Kidney (tissue), 22 donors: ENCODE measurements at places on chromosomes 7 and 10.

DNA sequence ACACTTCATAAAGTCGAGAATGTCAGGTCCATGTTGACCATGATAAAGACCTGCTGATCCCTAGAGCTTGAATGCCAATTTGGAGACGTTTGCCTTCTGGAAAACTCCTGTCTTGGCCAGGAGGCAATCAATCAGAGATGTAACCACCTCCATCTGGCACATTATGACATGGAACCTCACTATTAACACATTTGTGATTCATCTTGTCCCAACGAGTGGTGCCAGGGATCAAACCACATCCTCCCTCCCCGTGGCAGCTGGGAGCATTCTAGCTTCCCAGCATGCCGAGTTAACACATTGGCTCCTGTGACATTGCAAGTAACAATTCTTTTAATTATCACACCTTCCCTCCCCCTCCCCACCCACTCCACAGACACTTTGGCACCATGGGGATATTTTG, 84.0 kb upstream of the PPP1R17 start:
- H3K4me1 ChIP-seq: no peaks in the 10 kb centered on the region
- H3K36me3 ChIP-seq: no peaks in the 10 kb centered on the region
- H3K4me3 ChIP-seq: no peak overlapping the region
- DNase-seq: no peak
- H3K27ac ChIP-seq: no peak overlapping the region

DNA sequence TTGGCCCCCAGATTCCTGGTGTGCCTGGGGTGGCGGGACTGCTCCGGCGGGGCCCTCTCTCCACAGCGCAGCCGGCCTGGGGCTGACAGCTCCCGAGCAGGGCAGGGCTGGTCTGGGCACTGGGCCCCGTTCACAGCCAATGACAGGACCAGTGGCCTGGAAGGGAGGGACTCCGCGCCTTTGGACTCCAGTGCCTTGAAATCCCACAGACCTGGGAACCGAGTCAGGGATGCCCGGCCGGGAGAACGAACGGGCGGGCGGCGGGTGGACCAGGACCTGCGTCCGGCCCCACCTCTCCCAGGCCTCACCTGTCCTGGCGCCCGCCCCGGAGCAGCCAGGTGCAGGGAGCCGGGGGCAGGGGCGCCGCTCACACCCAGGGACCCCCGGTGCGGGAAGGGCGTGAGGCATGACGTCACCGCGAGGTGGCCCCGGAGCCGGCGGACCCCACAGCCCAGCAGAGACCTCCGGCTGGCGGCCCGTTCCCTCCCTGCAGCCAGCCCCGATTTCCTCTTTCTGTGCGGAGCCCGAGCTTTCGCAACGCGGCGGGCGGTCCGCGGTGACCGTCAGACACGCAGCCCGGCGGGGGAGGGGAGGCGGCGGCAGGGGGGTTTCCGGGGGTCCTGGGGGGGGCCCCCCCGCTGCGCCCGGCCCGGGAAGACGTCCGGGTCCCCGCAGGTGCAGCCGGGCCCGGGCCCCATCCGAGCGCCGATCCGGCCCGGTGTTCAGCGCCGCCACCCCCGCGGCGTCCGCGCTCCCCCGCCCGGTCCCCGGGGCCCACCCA, 743 bp downstream of the ADAP1 start:
- peaks cover 18% of the 10 kb centered on the region for H3K4me1 ChIP-seq
- H3K27me3 ChIP-seq: no peaks in the 10 kb centered on the region
- peak overlapping the region; percentile 71 for H3K27ac ChIP-seq
- H3K36me3 ChIP-seq: no peaks in the 10 kb centered on the region

DNA sequence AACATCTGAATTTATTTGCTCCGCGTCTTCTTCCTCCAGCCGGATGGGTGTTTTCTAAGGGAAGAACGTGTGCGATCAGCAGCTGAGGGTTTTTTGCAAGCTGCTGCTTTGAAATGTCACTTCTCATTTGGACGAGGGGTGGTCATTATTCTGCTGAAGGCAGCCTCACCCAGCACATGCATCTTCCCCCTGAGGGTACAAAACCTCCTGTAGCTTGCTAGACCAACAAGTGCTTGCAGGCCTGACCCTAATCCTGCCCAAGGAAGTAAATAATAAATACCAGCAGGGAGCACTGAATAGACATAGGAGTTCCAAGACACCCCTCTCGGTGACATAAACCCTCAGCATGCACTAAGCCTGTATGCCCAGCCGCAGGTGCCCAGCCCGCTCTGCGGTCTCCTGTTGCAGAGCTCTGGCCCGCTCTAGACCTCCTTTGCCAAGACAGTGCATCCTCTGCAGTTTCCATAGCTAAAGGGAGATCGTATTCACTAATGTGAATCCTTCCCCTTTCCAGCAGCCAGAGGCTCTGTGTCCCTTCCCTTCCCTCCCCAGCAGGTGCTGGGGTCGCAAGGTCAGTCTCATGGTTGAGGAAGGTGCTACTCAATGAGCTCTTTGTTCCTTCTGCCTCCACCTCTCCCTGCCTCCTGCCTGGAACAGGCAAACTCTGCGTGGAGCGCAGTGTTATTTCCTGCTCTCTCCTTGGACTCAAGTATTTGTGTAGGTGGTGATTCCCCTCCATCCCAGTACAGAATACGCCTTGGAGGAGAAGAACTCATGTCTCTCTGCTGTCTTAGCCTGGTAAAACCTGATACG, 36.6 kb downstream of the SBDS start:
- H3K36me3 ChIP-seq: peaks cover 5% of the 10 kb centered on the region
- no peaks in the 10 kb centered on the region for H3K4me1 ChIP-seq
- DNase-seq: no peak
- no peak overlapping the region for H3K27ac ChIP-seq
- no peaks in the 10 kb centered on the region for H3K27me3 ChIP-seq
- no peak overlapping the region for H3K4me3 ChIP-seq

DNA sequence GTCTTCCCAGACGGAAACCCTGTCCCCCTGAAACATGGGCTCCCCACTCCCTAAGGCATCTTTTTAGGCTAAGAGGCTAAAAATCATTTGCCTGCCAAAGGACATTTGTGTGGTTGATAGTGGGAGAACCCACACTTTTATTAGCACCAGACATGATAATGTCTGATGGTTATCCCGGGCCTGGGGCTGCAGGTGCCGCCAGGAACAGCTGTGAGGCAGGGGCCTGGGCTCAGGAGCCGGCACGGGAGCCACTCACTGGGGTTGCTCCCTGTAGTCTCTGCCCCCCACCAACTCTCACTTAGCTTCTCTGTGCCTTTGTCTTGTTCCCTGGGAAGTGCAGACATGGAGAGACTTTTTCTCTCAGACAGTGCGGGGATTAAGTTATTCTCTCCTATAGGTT, 193.6 kb downstream of the GLRX3 start:
- no peak overlapping the region for H3K27ac ChIP-seq
- no peak for DNase-seq
- no peaks in the 10 kb centered on the region for H3K27me3 ChIP-seq
- no peaks in the 10 kb centered on the region for H3K4me1 ChIP-seq

GRCh38 chr10:113221756-113222168, 271.7 kb downstream of the TCF7L2 start:
- no peaks in the 10 kb centered on the region for H3K36me3 ChIP-seq
- H3K27ac ChIP-seq: no peak overlapping the region
- DNase-seq: peak; percentile 39
- no peak overlapping the region for H3K4me3 ChIP-seq
